ENCODE measurements at places on chromosomes 1 and 21.

DNA sequence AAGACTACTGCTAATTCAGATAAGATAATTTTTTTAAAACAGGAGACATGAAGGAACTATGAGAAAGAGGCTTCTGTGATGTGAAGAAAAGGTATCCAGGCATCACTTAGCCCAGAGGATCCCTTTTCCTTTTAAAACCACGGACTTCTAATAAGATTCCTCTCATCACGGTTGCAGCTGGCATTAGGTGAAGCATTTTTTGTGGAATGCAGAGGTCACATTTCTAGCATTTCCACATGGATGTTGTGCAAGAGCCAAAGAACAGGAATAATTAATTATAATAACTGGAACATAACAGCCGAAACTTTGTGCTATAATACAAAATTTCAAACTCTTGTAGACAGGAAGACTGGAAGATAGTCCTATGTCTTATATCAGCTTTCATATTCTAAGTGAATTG lies 27.6 kb downstream of the CYP2J2 start:
- no peak for DNase-seq

DNA sequence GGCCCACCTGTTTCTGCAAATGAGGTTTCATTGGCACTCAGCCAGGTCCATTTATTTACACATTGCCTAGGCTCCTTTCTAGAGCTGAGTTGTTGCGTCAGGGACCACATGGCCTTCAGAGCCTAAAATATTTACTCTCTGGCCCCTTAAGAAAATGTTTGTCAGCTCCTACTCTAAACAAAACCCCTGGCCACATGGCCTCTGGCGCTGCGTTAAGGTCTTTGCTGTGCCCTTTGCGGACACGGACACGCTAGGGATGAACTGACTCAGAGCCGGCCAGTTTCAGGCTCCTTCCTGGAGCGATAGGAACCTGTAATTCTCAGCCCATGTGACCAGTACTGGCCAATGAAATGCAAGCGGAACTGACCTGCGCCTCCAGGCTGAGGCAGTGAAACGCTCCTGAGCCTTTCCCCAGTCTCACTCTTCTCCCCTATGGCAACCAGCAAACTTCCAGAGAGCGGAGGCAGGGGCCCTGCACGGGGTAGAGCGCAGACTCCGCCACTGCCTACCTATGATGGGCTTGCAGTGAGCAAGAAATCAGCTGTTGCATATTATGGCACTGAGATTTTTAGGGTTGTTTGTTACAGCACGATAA lies 160.3 kb downstream of the ETS2 start:
- DNase-seq: no peak

- DNase-seq: no peak
Measured at GRCh38 chr1:17538428-17539117, 925 bp upstream of the ARHGEF10L start.

GRCh38 chr1:6329396-6329795 lies 64.2 kb downstream of the ACOT7 start:
- no peak for DNase-seq

DNA sequence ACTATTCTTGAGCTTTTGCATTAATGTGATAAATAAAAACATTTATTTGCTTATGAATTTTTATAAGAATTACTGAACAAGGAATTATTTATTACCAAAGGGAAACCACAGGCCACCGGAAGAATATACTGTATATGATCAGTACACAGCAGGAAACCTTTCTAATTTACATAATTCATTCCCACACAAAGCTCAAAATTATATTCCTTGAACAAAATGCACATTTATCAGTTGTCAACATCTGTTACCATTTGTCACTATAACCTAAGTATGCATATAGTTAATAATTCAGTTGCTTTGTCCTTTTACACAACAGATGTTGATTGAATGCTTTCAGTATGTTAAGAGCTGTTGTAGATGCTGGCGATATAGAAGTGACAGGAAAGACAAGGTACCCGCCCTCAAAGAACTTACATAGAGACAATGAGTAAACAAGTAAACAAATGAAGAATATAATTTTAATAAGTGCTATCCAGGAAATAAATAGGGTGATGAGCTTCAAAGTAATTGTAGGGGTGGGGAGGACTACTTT lies 27.2 kb downstream of the VPS45 start:
- no peak for DNase-seq

- no peak for DNase-seq
Measured at GRCh38 chr1:219442611-219443061, 170.3 kb downstream of the ZC3H11B start.

DNA sequence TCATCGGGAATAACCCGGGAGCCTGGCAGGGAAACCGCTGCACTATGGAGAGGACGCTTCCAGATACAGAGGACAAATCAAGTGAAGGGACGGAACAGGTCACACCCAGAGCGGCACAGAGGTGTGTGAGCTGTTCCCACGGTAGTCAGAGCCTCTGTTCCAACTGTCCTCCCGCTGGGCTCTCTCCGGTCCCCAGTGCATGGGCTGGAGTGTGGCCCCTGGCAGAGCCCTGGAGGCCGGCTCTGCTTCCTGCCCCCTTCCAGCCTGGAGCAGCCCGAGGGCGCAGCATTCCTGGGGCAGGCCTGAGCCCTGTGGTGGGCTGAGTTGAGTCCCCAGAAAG lies 11.9 kb upstream of the ZBTB21 start:
- DNase-seq: no peak

- no peak for DNase-seq
Measured at GRCh38 chr1:29032841-29033240, 90.9 kb downstream of the TMEM200B start.

GRCh38 chr1:213075725-213076124 lies 24.7 kb downstream of the RPS6KC1 start:
- no peak for DNase-seq

- DNase-seq: no peak
Measured at GRCh38 chr1:58870298-58870676, 86.4 kb upstream of the JUN start.

DNA sequence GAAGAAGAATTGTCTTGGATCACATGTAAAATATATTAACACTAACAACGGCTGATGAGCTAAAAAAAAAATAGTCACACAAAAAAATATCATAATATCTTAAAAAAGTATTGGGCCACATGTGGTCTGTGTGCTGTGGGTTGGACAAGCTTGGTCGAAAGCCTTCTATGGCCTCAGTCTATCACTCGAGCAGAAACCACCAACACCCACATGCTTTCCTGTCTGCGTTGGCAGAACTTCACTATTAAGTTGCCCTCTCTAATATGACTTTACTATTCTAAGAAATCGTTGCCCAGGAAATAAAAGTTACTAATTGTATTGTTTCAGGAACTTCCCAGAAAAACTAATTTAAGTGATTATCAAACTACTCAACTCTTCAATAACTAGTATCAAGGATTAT lies 28.2 kb upstream of the ETS2 start:
- DNase-seq: no peak

- DNase-seq: no peak
Measured at GRCh38 chr21:42236014-42236413, 17.1 kb downstream of the ABCG1 start.

DNA sequence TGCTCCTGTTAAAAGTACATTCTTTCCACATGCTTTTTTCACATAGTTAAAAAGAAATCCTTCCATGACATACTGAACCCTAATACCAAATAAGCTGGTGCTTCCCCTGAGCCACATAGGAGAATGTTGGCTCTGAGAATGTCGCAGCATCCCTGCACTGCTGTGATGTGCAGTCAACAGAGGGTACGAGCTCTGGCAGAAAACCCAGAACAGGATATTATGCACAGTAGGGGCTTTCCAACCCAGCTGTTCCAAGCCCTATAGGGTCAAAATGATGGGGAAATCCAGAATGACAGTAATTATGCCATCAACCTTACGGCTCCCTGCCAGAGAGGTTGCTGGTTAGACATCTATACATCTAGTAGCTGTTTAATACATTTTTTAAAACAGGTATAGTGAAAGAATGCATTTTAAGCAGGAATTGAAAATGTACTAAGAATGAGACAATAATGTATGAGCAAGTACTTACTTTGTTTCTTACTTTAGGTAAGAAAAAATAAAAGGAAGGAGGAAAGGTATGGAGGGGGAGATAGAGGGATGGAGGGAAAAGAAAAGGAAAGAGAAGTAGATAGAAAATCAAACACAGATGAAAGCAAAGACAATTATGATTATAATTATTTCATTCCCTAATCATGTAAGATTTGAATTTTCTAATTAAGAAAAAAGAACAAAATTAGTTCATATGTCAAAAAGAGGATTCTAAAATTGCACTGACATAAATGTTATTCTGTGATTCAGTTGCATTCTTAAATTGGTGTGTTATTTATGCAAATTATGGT lies 126.0 kb downstream of the NR5A2 start:
- DNase-seq: no peak

GRCh38 chr1:222097588-222097987 lies 355.7 kb upstream of the DUSP10 start:
- DNase-seq: no peak

- no peak for DNase-seq
Measured at GRCh38 chr1:58859769-58860485, 76.1 kb upstream of the JUN start.

GRCh38 chr1:115077286-115077983 lies 11.9 kb downstream of the TSPAN2 start:
- DNase-seq: no peak

GRCh38 chr1:183267646-183268431 lies 81.8 kb downstream of the LAMC2 start:
- no peak for DNase-seq

GRCh38 chr1:5664906-5665875 lies 327.0 kb downstream of the NPHP4 start:
- DNase-seq: no peak

- DNase-seq: no peak
Measured at GRCh38 chr21:45285266-45285931, 2.3 kb downstream of the POFUT2 start.

- no peak for DNase-seq
Measured at GRCh38 chr1:47756006-47756405, 241.2 kb downstream of the TRABD2B start.

DNA sequence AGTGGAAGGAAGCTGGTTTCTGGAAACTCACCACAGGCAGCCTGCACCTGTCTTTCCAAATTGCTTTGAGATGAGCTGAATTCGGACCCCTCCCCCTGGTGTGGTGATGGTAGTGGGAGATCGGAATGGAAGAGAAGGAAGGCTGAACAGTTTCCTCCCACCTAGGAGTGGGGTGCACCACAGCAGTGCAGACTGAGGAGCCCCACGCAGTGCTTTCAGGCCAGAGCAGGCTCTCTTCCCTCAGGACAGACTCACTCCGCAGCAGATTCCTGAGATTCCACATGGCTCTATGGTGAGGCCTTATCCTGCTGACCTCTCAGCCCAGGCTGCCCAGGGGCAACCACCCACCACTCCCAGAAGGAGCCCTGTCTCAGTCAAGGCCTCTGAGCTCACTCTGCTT lies 80.9 kb downstream of the ATP1A1 start:
- no peak for DNase-seq

DNA sequence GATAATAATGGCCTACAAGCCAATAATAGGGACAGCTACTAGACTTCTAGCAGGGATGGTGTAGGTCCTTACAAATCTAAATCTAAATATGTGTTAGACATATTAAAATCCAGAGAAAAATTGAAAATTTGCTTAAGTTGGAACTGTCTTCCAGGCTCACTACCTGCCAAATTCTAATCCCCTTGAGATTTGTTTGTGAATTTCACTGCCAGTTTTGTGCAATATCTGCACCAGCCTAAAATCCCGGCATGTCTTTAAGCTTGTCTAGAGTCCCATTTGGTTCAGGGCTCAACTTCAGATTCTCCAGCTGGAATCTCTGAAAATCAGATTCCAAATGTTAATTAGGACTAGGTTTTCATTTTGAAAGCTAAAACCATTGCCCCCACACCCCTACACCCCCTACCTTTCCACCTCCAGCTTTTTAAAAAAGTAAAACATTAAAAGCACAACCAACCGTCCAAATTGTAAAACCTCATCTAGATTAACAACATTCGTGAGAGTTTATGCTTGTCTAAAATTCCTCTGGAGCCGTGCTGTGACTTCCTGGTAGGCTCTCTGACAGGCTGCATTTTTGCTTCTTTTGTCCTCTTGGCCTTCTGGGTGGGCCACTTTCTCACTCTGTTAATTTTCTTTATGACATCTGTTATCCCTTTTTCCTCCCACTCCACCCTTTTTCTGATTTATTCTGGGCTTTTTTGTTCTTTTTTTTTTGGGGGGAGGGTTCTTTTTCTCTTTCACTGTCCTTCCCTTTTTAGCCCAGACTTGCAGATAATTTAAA lies 348.7 kb downstream of the PAPPA2 start:
- DNase-seq: no peak

DNA sequence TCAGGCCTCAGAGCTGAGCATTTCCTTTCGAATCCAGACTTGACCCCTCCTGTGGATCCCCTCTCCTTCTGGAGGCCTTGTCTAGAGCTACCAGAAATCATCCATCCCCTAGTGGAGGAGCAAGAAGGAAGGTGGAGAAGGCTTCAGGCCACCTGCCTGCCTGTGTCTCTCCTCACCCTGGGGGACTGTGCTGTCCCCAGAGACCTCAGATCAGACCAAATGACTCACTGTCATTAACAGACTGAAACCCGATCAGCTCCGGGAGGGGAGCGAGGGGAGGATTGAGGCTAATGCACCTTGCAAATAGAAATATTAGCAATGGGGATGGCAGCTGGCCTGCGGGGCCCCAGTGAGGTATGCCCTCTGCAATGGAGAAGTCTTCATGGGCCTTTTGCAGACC lies 2.1 kb downstream of the MYBPH start:
- no peak for DNase-seq

DNA sequence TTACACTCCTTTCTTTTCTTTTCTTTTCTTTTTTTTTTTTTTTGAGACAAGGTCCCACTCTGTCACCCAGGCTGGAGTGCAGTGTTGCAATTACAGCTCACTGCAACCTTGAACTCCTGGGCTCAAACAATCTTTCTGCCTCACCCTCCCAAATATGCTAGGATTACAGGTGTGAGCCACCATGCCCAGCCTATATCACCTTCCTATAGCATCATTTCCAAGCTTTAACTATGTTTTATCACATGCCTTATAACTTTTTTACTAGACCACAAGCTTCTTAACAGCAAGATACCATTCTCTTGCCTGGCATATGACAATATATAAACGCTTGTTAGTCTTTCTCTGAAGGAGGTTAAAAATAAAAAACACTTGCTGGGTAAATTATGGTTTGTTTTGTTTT lies 55.3 kb upstream of the MUTYH start:
- no peak for DNase-seq

DNA sequence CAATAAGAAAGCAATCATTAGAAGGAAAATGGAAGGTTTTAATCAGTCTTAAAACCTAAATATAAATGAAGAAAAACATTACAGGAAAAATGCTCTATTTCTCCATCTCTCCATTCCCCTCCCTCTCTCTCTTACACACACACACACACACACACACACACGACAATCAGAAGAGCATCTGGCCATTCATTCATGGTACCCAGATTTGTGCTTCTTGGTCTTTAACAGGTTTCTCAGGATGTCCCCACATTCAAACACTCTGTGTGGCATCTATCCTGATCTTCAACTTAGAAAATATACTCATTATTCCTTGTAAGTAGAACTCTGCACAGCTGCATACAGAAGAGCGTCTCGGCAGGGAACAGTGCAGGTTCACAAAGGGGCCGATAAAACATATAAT lies 779 bp downstream of the LRRC40 start:
- DNase-seq: no peak

- no peak for DNase-seq
Measured at GRCh38 chr1:161299347-161299746, 10.4 kb downstream of the MPZ start.

GRCh38 chr21:45388611-45389296 lies 16.2 kb upstream of the COL18A1 start:
- no peak for DNase-seq
